ENCODE measurements at places on chromosomes 2 and 18. TPM values are rescaled to one million over a fixed set of nuclear protein-coding genes. Genes with fewer than 3 reads are reported as not detected.
A peak's percentile ranks its signal among the peaks of the same experiment; 100 is the strongest.

DNA sequence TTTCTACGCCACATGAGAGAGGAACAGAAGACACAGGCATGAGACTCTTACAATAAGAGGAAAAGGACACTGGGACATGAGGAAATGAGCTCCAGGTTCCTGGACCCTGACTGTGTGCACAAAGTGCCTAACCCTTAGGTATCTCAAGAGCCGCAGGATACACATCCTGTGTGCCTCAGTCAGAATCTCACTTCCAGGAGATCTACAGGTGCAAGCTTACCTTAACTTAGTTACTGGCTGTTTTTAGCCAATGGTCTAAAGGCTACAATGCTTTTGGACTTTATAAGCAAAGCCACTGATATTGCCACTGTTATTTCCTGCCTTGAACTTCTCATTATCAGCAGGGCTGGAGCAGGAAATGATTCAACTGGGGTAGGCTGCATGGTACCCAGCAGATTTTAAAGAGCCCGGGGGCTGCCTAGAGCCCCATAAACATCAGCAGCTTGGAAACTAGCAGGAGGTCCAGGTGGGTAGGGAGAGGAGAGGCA, 254.4 kb downstream of the ZNF521 start:
- H3K27me3 ChIP-seq: no peaks in the 10 kb centered on the region
- H3K36me3 ChIP-seq: no peaks in the 10 kb centered on the region
- no peak overlapping the region for H3K27ac ChIP-seq
- no peaks in the 10 kb centered on the region for H3K4me1 ChIP-seq
- no peak for DNase-seq

The PLEKHA3 gene
- 20.1 TPM for total RNA-seq

DNA sequence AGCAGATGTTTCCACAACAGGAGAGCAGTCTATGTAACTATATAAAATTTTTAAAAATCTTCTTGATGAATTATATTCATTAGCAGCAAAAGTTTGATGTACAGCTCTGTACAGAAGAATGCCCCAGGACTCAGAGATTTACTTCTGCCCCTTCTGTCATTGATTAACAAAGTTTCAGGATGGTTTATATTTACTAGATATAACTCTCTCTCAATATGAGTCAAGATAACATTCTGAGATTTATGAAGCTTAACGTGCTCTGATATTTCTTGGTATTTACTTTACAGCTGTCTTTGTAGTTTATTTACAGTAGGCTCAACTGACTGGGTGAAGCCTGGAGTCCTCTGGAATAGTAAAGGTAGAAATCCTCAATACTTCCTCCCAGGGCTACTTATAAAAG, 93.6 kb upstream of the HNMT start:
- no peak overlapping the region for H3K27ac ChIP-seq
- H3K27me3 ChIP-seq: no peaks in the 10 kb centered on the region
- no peaks in the 10 kb centered on the region for H3K4me1 ChIP-seq

DNA sequence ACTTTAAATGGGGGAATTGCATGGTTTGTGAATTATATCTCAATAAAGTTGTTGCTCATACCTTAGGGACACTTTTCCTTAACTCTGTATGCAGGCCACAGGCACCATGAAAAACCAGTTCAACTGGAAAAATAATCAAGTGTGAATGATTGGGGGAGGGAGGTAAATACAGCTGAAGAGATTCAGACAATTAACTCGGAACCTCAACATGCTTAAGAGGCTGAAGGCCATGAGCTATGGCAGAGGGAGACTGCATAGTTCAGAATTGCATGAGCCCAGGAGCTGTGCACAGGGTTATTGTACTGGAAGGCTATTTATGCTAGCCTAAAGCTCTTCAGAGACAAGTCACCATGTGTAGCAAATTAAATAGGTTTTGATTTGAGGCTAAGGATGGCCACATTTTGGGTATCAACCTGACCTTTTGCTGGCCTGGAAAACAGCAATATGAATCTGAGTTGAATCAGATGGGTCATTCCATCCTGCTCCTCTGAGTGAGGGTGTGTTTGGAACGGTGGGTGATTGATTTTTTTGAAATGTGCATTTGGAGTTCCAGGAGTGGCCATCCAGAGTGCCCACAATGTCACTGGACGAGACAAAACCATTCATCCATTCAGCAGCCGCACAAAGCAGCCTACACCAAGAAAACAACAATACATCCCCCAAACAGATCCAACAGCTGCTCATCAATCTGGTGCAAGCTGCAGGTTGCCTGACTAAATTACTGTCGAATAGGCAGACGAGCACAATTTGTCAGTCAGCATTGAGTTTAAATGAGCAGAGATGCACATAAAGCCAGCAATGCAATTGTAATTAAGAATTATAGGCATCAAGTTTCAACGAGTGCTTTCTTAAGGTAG, 42.5 kb downstream of the HRH4 start:
- no peak overlapping the region for H3K27ac ChIP-seq
- peaks cover 2% of the 10 kb centered on the region for H3K27me3 ChIP-seq
- H3K36me3 ChIP-seq: no peaks in the 10 kb centered on the region
- no peaks in the 10 kb centered on the region for H3K4me1 ChIP-seq

The TRAPPC8 gene
- total RNA-seq: 24.4 TPM

The ALKAL2 gene
- not detected for total RNA-seq

DNA sequence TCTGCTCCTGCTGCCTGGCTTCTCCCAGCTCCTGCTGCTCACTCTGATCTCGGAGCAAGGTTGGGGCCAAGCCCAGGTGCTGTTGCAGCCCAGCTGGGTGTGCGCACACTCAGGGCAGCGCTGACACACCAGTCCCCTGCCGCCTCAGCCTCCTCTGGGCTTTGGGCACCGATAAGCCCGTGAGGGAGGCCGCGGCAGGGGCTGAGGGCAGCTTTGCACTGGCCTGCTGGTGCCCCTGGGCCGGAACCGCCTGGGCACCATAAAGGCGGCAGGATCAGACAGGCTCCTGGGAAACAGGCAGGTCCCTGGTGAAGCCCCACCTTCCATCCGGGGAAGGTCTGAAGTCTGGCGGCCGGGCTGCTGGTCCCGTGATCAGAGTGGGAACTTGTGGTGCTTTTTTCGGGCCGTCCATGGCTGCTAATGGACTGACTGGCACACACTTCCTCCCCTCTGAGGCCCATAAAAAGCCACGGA, 14.1 kb upstream of the EML6 start:
- no peaks in the 10 kb centered on the region for H3K36me3 ChIP-seq
- peaks cover 29% of the 10 kb centered on the region for H3K27me3 ChIP-seq
- DNase-seq: peak; percentile 31

The CYRIA gene
- total RNA-seq: 1.3 TPM

DNA sequence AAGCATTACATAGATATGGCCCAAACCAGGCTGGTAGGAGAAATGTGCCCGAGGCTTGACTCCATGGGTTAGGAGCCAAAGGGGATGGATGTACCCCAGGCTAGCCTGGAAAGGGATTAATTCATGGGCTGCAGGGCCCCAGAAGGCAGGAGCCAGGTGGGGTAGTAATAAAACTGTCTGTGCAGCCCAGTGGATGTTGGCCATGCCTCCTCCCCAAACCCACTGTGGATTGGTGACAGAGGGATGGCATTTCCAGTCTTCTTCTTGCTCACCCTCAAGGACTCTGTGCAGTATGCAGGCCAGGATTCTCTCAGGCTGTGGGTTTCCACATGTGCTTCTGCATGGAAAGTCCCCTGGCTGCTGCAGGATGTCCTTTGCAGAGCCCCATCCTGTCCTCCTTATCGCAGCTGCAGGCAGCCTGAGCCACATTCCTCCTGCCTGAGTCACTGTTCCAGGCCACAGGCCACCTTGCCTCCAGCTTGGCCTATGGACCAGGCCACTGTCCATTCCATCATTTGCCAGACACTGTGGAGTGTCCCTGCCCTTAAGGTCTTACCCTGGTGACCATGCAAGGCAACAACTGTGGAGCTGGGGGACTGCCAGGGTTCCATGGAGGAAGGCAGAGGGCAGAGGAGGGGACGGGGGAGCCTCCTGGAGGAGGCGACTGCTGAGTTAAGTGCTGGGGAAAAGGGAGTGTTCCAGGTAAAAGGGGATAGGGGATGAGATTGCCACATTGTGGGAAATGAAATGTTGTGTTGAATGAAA, 38.9 kb downstream of the INO80C start:
- H3K36me3 ChIP-seq: no peaks in the 10 kb centered on the region
- no peak overlapping the region for H3K4me3 ChIP-seq
- no peaks in the 10 kb centered on the region for H3K27me3 ChIP-seq
- no peak for DNase-seq
- H3K27ac ChIP-seq: no peak overlapping the region
